ENCODE measurements at places on chromosomes 7 and 10.

DNA sequence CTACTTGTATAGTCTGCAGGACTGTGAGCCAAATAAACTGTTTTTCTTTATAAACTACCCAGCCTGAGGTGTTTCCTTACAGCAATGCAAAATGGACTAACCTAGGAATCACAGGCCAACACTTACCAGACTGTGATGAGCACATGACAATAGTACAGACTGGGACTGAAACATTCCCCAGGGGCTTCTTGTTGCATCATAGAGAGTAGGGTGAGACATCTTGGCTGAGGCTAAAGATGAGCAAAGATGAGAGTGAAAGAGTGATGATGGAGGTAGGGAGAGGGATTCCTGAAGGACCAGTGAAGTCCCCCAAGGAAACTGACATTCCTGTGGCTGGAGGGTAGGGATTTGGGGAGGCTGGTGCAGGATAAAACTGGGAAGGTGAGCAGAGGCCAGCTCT lies 194.4 kb downstream of the TPST1 start:
- no peak for DNase-seq

- DNase-seq: no peak
Measured at GRCh38 chr7:34207810-34208209, 302.5 kb downstream of the BMPER start.

DNA sequence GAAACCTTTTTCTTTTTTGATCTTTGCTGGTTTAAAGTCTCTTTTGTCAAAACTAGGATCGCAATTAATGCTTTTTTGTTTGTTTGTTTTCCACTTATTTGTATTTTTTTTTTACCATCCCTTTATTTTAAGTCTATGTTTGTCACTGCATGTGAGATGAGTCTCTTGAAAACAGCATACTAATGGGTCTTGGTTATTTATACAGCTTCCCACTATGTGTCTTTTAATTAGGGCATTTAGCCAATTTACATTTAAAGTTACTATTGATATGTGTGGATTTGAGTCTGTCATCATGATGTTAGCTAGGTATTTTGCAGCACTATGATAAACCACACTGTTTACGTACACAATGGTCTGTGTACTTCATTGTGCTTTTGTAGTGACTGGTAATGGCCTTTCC lies 34.7 kb upstream of the PPP1R3A start:
- DNase-seq: no peak

DNA sequence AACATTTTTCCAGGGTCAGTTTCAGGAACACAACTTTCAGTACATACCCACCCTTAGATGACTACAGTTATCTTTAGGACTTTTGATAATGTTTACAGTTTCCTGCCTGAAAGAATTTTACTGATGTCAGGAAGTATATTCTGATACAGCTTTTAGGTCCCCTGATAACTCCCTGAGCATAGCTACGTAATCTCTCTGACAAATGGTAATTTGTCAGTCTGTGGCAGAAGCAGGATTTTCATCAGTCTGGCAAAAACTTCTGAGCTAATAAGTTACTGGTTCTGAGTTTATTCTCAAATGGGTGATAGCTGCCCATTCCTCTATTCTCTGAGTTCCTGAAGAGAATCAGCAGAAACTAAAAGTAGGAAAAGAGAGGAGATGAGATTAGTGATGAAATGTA lies 270.1 kb upstream of the MTPN start:
- DNase-seq: no peak

DNA sequence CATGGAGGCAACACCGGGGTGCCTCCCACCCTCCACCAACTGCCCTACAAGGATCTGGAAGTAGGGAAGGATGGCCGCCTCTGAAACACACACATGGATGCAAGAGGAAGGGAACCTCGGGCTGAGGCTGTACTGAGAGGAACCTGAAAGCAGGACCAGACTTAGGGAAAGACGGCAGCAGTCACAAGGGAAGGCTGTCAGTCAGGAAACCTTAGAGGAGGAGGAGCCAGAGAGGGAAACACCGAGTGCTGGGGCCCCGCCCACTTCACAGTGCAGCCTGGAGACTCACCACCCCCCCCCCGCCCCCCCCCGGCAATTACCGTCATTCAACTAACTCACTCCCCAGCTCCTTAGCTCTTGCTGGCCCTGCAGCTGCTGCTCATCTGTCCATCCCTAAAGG lies 2.5 kb downstream of the CYREN start:
- no peak for DNase-seq

DNA sequence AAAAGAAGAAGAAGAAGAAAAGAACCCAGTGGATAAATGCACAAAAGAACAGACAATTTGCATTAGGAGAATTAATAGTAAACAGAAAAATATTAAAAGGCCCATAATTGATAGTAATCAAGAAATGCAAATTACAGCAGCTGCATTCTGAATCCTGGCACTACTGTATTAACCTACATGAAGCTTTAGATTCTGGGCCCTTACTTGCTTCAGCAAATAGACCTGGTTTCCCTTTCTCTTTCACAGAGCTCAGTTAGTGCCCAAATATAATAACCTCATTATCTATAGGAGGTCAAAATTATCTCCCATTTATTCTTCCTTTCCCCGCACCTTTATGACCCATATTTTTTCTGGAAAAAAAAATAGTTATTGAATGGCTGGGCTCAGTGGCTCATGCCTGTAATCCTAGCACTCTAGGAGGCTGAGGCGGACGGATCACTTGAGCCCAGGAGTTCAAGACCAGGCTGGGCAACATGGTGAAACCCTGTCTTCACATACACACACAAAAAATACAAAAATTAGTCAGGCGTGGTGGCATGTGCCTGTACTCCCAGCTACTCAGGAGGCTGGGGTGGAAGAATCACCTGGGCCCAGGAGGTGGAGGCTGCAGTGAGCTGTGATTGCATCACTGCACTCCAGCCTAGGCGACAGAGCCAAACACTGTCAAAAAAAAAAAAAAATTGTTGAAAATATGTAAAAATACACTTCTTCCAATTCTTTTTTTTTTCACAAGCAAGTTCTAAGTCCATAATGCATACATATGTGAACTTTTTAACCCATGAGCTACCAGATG lies 36.0 kb upstream of the PIK3AP1 start:
- DNase-seq: no peak

DNA sequence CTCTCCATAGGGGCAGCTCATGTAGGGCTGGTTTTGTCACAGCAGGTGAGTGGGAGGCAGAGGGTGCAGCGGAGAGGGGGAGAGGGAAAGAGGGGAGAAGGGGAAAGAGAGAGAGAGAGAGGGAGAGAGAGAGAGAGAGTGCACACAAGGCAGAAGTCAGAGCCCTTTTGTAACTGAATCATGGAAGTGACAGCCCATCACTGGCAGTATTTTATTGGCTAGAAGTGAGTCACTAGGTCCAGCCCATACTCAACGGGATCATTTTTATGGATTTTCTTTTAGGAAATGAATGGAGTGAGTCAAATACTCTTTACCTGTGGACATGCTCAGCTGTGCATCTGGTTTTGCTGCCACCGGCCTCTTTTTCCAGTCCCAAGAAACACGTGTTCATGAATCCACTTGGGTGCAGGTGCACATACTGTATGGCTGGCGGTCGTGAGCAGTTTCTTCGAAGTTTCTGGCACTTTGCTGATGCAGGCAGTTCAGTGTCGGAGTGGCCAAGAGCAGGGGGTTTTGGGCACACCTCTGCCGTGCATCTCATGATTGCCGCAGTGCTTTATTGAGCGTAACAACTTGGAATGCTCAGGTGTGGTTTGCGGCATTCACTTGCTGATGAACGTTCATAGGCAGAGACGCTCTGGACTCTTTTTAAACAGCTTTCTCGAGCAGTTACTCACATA lies 40.3 kb downstream of the DOCK1 start:
- DNase-seq: no peak

DNA sequence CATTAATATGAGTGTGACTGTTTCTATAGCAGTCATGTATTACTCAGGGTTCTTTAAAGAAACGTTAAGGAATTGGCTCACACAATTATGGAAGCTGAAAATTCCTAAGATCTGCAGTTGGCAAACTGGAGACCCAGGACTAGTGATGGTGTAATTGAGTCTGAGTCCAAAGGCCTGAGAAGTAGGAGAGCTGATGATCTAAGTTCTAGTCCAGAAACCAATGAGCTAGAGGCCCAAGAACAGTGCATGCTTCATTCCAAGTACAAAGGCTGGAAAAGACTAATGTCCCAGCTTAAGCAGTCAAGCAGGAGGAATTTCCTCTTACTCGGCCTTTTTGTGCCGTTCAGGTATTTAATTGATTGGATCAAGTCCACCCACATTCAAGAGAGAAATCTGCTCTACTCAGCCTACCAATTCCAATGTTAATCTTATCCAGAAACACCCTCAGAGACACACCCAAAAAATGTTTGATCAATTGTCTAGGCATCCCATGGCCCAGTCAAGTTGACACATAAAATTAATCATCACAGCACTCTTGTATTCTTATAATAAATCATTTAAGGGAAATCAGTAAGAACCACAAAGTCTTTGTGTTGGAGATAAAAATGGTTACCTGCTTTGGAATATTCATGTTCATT lies 312.1 kb downstream of the PRKG1 start:
- no peak for DNase-seq

DNA sequence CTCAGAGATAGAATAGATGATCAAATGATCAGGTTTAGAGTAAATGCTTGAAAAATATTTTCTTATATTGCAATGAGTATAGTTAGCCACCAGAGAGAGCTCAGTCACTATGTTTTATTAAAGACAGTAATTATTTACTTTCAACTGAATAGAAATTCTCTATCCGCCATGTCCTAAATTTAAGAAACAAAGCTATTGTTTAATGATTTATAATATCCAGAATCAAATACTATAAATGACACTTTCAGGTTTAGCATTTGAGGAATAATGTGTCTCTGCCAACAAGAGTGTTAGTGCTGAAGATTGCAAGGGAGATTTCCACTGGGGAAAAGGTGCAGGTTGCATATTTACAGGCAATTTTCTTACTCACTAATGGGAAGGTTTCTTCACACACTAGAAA lies 184.7 kb downstream of the DGKB start:
- DNase-seq: no peak

- no peak for DNase-seq
Measured at GRCh38 chr10:19659920-19660655, 156.1 kb upstream of the PLXDC2 start.

DNA sequence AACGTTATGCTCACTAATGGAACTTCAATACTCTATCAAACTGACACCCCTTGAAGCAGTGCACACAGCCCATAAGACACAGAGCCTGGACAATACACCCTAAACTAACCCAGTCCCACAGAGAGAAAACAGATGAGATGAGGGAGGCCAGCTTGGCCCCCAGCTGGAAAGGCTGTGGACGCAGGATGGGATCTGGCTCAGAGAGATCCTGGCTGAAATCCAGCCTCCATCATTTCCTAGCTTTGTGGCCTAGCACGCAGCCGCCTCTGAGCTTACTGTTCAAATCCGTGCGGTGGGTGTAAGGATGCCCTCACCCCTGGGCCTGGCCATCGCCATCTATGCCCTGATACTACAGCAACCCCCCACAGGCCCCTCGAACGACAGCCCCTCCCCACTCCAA lies 32.7 kb downstream of the SNX8 start:
- no peak for DNase-seq

- peak; percentile 48 for DNase-seq
Measured at GRCh38 chr10:119268871-119269506, 61.6 kb downstream of the GRK5 start.

DNA sequence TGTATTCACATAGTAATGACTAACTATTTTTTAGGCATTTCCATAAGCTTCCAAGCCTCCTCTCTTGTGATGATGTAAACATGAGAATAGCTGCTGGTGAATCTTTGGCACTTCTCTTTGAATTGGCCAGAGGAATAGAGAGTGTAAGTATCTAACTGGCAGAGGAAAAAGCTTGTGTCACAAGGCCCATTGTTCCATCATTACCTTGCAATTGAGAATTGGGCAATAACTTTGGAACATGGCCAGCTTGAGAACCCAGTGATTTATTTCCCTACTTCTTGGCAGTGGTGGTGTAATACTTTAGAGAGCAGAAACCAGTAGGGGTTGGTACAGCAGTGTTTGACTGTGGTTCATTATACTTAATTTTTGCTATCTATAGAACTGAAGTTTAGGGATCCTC lies 12.0 kb downstream of the IFRD1 start:
- no peak for DNase-seq

DNA sequence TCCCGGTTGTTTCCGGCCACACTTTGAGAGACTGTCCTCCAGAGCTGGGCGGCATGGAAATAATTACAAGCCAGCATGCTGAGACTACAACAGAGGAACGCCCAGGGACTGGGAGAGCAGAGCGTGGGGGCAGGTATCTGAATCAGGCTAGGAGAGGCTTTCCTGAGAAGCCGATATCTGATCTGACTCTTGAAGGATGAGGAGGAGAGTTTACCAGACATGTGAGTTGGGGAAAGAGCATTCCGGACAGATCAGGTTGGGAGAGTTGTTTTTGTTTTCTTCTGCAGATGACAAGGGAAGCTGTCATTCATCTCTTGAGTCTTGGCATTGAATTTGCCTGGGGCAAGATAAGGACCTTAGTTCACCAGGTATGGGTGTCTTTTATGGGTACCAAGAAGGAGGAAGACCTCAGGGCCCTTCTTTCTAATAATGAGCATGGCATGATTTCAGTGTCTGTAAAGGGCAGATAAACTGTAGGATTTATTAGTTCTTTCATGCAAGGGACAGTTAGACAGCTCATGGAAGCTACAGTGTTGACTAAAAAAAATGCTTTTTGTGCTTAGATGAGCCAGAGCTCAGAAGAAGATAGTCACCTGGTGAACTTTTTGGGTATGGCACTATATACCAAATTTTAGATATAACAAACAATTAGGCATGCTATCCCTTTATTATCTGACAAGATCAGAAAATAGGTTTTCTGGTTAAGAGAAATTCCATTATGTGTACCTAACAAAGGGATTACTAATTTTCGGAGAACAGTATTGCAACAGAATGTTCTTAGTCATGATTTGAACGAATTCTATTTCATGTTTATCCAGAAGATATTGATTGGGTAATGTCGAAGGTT lies 36.2 kb downstream of the WBP1L start:
- no peak for DNase-seq

GRCh38 chr10:74320717-74321116 lies 169.7 kb downstream of the ADK start:
- no peak for DNase-seq

GRCh38 chr7:72753781-72754180 lies 74.2 kb downstream of the TYW1B start:
- DNase-seq: no peak

DNA sequence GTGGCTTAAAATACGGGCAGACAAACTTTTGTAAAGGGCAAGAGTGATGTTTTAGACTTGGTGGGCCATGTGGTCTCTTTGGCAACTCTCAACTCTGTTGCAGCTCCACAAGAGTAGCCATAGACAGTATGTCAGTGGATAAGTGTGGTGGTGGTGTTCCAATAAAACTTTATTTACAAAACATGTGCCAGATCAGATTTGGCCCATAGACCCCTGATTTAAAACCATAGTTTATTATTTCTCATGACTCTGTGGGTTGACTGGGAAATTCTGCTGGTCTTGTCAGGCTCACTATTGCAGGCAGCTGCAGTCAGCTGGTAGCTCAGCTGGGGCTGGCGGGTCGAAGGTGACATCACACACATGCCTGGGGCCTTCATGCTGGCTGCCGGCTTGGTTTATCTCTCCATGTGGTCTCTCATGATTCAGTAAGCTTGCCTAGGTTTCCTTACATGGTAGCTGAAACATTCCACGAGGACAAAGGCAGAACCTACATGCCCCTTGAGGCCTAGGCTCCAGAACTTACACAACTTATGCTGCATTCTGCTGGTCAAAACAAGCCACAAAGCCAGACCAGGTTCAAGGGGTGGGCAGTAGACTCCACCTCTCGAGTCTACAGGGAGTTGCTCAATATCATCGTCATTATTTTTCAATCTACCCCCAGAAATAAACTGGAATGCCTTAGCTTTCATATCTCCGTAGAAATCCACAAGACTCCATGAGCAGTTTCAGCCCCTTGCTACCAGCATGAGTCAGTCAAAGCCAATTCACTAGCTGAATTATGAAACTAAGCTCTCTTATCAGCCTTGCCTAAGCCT lies 245.7 kb downstream of the WDR11 start:
- DNase-seq: no peak

- no peak for DNase-seq
Measured at GRCh38 chr7:48102530-48102929, 13.5 kb downstream of the UPP1 start.
